Stimulated activated effector memory CD8-positive, alpha-beta T cell treated with anti-CD3 and anti-CD28 coated beads, Interleukin-12 subunit alpha, Interleukin-12 subunit beta, amount 100 ng/mL, for 72 hours (primary cell): ENCODE measurements at places on chromosomes 13 and 19.

GRCh38 chr13:106874323-106874722 is 306.4 kb upstream of the ARGLU1 start:
- DNase-seq: no peak

DNA sequence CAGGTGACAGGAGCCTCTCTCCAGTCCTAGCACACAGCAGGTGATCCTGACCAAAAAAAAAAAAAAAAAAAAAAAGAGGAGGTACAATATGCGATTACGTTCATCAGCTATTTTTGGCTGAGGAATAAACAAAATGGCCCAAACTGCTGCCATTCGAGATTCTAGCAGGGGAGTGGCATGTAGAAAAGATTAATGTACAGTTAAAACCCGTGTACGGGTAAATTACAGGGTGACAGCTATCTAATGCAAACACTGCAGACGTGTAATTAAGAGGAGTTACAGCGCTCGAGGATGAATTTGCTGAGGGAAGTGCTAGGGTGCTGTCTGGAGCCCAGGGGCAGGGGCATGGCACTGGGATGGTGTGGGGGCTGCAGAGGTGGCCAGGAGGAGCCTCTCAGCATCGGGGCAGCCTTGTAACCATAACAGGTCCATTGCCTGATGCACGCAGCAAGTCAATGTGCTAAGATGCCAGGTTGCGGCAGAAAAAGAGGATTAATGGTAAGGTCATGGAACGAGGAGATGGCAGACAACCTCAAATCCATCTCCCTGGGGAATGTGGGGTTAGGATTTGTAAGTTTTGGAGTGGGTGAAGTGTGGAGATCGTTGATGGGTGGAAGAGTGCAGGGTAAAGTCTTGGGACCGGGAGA is 17.4 kb downstream of the CHST8 start:
- no peak for DNase-seq

GRCh38 chr13:74560325-74560724 is 426.1 kb upstream of the KLF12 start:
- DNase-seq: no peak

GRCh38 chr19:14381689-14382474 is 638 bp downstream of the ADGRE5 start:
- DNase-seq: peak; percentile 88

GRCh38 chr19:292281-292884 is 1.2 kb upstream of the PLPP2 start:
- no peak for DNase-seq

GRCh38 chr13:95067303-95067702 is 233.9 kb downstream of the ABCC4 start:
- DNase-seq: no peak
